ENCODE measurements at places on chromosomes 5 and 9.

DNA sequence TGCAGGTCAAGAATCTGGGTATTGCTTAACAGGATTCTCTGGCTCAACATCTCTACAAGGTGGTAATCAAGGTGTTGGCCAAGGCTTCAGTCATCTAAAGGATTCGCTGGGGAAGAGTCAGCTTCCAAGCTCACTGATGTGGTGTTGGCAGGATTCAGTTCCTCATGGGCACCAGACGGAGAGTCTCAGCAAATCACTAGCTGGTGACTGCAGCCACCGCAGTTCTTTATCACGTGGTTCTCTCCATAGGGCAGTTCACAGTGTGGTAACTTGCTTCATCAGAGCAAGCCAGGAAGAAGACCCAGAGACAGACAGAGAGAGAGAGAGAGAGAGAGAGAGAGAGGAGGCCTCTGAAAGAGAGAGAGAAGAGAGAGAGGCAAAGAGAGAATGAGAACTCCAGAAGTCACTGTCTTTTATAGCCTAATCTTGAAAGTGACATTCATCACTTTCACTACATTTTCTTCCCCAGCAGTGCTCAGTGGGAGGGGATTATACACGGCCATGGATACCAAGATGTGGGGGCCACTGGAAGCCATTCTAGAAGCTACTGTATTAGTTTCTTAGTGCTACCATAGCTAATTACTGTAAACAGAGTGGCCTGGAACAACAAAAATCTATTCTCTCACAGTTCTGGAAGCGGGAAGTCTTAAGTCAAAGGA is 109.2 kb upstream of the SMIM23 start:
- DNase-seq, result no peak

- no peak for DNase-seq
Measured at GRCh38 chr5:150022158-150022531, 21.6 kb downstream of the HMGXB3 start.

GRCh38 chr5:90071066-90071465 is 338.5 kb downstream of the CETN3 start:
- no peak for DNase-seq

GRCh38 chr5:60806591-60807243 is 37.4 kb downstream of the ELOVL7 start:
- no peak for DNase-seq

DNA sequence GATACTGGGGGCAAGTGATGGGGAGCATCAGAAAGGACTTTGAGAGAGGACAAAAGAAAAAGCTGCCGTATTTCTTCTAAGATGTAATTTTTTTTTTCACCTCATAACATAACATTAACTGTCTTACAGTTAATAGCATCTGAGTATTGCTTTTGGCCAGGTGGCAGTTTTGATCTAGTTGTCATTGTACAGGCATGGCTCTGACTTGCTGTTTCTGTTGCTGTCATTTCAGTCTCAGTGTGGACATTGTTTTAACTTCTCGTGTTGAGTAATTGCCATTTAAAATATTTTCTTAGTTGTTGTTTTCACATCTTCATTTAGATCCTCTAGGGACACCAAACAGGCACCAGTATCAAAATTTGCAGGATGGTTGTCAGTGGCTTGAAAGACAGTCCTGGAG is 12.4 kb downstream of the SMAD5 start:
- DNase-seq, result no peak

DNA sequence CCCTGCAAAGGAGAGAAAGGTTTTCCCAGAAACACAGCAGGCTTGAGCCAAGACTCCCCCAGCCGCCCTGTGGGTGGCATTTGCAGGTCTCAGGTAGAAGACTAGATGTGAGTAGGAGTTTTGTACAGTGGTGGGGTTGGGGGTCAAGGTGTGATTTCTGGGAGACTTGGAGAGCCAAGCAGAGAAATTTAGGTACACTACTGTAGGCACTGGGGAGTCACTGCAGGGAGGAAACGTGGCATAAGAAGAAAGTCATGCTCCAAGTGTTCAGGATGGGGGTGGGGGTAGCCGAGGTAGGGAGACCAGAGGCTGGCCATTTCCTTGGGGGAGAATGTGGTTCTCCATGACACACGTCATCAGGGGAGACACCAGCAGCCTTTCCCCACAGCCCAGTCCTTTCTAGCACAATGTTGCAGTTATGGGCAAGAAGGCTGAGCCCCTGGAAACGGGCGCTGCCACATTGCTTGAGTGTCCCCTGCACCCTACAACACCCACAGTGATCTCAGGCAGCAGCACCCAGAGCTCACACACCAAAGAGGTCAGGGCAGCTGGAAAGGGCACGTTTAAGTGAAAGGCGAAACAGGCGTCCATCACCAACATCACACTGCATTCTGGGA is 210.5 kb downstream of the FSTL4 start:
- no peak for DNase-seq

GRCh38 chr5:136006761-136007251 is 22.0 kb upstream of the TGFBI start:
- no peak for DNase-seq

DNA sequence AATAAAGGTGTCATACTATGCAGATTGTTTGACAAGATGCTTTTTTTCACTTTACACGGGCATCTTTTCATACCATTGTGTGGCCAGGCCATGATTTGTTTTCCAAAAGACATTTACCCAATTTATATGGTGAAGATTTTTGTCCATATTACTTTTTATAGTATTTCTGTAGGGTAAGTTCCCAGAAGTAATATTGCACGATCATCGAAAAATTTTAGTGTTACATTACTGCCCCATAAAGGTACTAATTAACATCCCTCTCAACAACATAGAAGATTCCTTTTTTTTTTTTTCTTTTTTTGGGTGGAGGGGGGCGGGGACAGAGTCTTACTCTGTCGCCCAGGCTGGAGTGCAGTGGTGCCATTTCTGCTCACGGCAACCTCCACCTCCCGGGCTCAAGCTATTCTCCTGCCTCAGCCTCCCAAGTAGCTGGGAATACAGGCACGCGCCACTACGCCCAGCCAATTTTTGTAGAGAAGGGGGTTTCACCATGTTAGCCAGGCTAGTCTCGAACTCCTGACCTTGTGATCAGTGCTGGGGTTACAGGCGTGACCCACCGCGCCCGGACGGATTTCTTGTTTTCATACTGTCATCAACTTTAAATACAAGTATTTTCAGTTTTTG is 1.2 kb upstream of the ROPN1L start:
- DNase-seq, result no peak

DNA sequence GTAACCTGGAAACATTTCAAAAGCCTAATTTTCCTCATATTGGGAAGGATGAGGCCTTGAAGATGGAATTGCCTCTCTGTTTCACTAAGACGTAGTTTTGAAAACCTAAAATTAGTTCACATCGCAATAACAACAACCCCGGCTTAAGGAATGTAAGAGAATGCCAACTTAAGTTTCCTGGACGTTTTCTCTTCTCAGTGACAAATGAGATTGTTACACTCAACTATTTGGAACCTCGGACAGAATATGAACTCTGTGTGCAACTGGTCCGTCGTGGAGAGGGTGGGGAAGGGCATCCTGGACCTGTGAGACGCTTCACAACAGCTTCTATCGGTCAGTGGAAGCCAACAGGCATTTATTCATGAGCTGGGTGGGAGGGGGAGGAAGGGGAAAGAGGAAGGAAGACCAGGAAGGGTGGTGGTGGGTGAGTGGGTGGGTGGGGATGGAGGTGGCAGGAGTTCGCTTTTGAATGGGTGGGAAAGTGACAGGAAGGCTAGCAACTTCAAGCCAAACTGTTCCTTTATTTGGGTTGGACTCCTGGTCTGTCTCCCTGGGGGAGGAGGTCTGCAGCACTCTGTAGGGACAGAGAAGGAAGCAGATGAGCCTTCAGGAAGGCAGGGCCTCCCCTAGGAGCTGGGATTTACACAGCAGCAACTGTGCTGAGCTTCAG is 83.4 kb downstream of the TEK start:
- no peak for DNase-seq

DNA sequence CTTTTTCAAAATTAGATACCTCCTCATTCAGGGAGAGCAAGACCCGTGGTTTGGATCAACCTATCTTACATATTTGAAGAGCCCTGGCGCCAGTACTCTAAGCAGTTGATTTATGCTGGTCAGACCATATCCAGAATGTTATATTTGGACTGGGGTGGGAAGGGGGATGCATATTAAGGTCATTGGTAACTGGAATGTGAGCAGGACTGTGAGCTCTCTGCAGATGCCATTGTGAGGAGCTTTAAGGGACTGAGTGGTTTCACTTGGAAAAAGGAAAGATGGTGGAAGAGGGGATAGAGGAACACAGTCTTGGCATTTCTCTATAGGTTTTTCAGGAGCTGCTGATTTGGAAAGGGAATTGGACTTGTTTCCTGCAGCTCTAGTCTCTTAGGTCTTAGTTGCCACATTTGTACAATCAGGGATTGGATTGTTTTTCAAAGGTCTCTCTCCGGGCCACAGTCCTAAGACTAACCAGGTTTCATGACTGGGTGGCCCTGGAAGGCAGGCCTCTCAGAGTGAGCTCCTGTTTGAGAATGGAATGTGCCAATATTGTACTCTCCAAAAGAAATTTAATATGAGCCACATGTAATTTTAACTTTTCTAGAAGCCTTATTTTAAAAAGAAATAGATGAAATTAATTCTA is 25.8 kb upstream of the F2R start:
- DNase-seq, result no peak

GRCh38 chr5:34993951-34994350 is 53.8 kb downstream of the AGXT2 start:
- DNase-seq, result no peak

DNA sequence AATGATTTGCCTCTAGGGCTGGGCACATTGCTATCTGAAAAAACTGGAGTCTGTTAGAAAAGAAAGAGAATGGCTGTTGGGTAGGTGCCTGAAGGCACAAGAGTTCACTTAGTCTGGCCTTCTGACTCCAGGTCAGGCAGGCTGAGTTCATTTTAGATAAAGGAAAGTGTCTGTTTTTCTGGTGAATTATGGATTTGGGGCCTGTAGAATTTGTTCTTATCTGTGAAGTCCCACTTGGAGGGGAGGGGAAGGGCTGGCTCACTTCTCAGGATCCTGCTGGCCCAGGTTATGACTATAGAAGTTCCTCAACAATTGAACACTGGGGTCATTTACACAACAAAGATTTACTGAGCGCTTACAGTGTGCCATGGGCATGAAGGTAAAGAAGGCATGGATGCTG is 11.5 kb upstream of the SEPTIN8 start:
- DNase-seq, result no peak

DNA sequence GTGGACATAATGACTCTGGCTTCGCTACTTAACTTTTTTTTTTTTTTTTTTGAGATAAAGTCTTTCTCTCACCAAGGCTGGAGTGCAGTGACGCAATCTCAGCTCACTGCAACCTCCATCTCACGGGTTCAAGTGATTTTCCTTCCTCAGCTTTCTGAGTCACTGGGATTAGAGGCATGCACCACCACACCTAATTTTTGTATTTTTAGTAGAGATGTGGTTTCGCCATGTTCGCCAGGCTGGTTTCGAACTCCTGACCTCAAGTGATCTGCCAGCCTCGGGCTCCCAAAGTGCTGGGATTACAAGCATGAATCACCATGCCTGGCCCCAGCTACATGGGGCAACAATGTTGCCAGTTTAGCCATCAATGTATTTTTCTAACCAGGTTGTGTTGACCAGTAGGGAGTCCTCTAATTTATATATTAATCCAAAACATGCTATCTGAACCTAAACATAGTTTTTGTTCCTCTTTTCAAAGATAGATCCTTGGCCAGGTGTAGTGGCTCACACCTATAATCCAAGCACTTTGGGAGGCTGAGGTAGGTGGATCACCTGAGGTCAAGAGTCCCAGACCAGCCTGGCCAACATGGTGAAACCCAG is 120.3 kb upstream of the LHFPL2 start:
- no peak for DNase-seq

GRCh38 chr5:170280011-170280493 is 17.5 kb downstream of the LCP2 start:
- DNase-seq, result no peak

DNA sequence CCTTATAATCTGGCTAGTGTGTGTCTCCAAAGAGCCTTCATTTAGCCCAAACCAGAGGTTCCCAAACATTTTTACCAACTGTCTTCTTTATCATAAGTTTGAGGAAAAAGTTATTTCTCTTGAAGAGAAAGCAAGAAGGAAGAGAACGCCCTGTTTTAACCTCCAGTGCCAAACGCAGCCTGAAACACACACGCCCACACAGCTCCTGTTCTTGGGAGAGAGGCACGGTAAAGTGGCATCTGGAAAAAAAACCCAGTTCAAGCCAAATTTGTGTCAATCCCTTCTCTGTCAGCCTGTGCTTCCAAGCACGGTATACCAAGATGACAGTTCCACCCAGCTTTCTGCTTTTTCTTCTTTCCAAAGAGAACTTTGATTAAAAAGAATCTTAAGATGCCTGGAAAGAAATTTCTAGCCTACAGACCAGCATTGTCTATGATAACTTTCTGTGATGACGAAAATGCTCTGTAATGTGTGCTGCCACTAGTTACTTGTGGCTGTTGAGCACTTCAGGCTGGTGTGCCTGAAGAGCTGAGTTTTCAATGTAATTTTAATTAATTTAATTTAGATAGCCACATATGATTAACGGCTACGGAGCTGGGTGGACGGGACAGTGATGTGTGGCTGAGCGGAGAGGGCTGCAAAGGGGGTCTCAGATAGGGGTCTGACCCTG is 62.3 kb downstream of the ACER2 start:
- no peak for DNase-seq

GRCh38 chr5:109755761-109756160 is 66.0 kb downstream of the MAN2A1 start:
- DNase-seq, result no peak

GRCh38 chr5:41067714-41068568 is 3.2 kb downstream of the MROH2B start:
- DNase-seq, result no peak

- no peak for DNase-seq
Measured at GRCh38 chr5:2357309-2357708, 394.2 kb downstream of the IRX2 start.

GRCh38 chr5:53613061-53613460 is 52.6 kb downstream of the NDUFS4 start:
- DNase-seq, result no peak

DNA sequence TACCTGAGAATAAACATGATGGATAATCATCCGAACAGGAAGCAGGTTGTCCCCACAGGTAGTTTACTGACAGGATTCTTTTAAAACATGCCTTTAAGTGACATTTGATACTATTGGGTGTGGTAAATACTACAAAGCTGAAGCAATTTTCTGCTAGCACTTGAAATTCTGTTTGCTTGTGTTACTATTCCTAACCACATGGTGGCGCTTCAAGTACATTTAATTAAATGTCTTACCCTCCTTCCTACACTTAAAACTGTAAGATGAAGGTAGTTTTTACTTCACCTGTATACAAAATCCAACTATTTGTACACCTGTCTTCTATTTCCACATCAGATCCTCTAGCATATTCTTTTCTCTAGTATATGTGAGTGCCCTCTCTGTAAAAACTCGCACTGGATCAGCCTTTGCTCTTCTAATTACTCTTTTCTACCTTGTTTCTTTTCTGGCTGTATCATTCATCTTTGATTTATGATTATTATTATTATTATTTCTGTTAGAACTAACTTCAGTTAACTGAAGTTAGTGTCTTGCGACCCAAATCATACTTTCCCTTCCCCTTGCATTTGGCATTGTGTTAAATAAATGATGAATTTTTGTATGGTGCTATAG is 18.4 kb downstream of the SLC25A46 start:
- DNase-seq, result no peak

Data from NCI-H2081 treated with DMSO at 0.1 percent for 48 hours (cell line).